ENCODE measurements at places on chromosomes 3 and 15. TPM values are rescaled to one million over a fixed set of nuclear protein-coding genes. Genes with fewer than 3 reads are reported as not detected.

MLF1 gene
- 78.4 TPM for total RNA-seq

ATOSA gene
- 29.2 TPM for total RNA-seq

- H3K36me3 ChIP-seq = no peaks in the 10 kb centered on the region
- no peaks in the 10 kb centered on the region for H3K4me1 ChIP-seq
- H3K27ac ChIP-seq = no peak overlapping the region
- DNase-seq = no peak
- H3K27me3 ChIP-seq = no peaks in the 10 kb centered on the region
Measured at GRCh38 chr3:161016417-161017313, 88.5 kb downstream of the B3GALNT1 start.

- H3K27me3 ChIP-seq = no peaks in the 10 kb centered on the region
- H3K36me3 ChIP-seq = no peaks in the 10 kb centered on the region
- no peaks in the 10 kb centered on the region for H3K4me1 ChIP-seq
- no peak for DNase-seq
Measured at GRCh38 chr3:124347418-124347817, 355.5 kb upstream of the ROPN1 start.

DNA sequence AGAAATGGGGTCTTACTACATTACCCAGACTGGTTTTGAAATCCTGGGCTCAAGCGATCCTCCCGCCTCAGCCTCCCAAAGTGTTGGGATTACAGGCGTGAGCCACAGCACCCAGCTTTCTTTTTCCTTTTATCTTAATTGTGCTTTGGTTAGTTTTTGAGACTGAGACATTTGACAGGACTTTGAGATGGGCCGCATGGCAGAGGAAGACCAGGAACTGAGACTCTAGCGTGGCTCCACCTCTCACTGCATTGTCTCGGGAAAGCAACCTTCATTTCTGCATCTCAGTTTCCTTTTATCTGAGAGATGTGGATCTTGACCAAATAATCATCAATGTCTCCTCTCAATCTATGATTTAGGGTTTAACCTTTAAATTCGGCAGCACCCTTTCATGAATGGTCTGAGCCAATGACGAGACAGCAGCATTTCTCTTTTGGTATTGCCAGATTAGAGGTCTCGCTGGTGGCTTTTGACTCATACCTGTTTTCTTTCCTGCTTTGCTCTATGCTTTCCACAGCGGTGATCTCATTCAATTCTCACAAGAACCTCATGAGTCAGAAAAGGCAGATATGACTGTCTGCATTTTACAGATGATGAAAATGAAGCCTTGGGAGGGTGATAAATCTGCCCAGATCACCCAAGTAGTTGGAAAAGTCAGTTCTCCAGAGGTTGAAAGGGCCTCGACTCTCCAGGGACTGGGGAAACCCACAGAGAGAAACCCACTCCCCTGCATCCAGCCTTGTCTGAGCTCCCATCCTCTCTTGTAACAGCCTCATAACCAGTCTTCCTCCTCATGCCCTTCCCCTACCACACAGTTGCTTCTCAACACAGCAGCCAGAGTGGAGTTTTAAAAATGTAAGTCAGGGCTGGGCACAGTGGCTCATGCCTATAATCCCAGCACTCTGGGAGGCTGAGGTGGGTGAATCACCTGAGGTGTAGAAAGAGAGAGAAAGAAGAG, 84.8 kb upstream of the FOXB1 start:
- no peaks in the 10 kb centered on the region for H3K4me1 ChIP-seq
- H3K27me3 ChIP-seq = peaks cover 63% of the 10 kb centered on the region
- H3K4me3 ChIP-seq = no peak overlapping the region
- no peak for DNase-seq
- H3K27ac ChIP-seq = no peak overlapping the region

GRCh38 chr3:39990532-39990931, 181.1 kb downstream of the MYRIP start:
- no peak for DNase-seq
- no peak overlapping the region for H3K4me3 ChIP-seq
- H3K27ac ChIP-seq = no peak overlapping the region
- H3K4me1 ChIP-seq = no peaks in the 10 kb centered on the region
- H3K27me3 ChIP-seq = no peaks in the 10 kb centered on the region

DNA sequence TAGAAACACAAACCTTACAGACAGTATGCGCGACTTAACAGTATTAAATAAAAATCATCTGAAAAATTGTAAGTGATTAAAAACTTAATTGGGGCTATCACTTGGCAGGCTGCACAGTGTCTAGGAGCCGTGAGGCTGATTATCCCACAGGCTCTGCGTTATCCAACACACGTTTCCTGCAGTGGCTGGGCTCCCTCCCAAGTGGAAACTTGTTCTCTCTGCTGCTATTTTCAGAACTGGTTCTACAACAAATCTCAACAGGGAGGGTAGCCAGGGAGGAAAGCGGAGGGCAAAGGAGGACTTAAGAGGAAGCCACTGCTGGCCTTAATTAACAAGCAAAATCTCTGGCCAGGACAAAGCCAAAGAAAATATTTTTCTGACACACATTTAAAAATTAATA, 555.2 kb downstream of the MAGI1 start:
- H3K4me3 ChIP-seq = no peak overlapping the region
- H3K36me3 ChIP-seq = no peaks in the 10 kb centered on the region
- peak overlapping the region; percentile 77 for H3K27ac ChIP-seq
- DNase-seq = peak; percentile 44
- H3K4me1 ChIP-seq = peaks cover 82% of the 10 kb centered on the region

- no peaks in the 10 kb centered on the region for H3K27me3 ChIP-seq
- H3K4me3 ChIP-seq = no peak overlapping the region
- no peak for DNase-seq
- no peak overlapping the region for H3K27ac ChIP-seq
- H3K4me1 ChIP-seq = peaks cover 72% of the 10 kb centered on the region
Measured at GRCh38 chr15:63815796-63816533, 17.8 kb downstream of the HERC1 start.

Measured in heart right ventricle (tissue), 16 donors.